Stimulated activated CD4-positive, alpha-beta T cell treated with anti-CD3 and anti-CD28 coated beads, Interleukin-15, amount 100 ng/mL, for 1 hour (primary cell): ENCODE measurements at places on chromosomes 5 and 9.

GRCh38 chr9:98968601-98969337, 25.1 kb downstream of the COL15A1 start:
- no peak for DNase-seq

DNA sequence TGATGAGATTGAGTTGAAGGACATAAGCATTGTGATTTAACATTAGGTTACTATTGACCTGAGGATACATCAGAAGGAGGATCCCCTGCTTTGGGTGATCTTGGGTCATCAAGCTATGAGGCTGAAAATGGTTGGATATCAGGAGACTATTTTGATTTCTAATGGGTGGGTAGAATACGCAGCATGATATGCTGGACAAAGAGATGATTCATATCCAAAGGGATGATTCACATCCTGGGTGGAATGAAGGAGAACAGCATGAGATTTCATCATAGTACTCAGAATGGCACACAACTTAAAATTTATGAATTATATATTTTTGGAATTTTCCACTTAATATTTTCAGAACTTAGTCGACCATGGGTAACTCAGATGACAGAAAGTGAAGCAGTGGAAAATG, 1759.5 kb upstream of the C9orf72 start:
- no peak for DNase-seq

GRCh38 chr5:67880876-67881275, 334.7 kb upstream of the PIK3R1 start:
- no peak for DNase-seq

GRCh38 chr5:124156415-124156996, 589.9 kb downstream of the ZNF608 start:
- DNase-seq: no peak

GRCh38 chr5:20029266-20029665, 41.3 kb upstream of the CDH18 start:
- DNase-seq: no peak

DNA sequence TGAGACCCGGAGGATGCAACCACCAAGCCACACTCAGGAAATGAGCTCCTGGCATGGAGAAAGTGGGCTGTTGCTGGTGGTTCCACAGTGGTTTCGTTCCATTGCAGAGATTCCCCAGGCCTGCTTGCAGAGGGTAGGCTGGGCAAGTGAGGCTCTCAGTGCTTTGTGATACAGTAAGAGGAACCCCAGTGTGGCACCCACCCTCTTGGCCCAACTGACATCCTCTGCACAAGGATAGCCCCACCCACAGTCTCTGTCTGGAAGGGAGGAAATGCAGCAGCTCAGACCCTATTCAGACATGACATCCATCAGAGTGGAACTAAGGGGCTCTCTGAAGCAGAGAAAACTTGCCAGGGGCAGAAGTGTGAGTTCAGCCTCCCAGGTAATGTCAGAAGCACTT, 69.6 kb upstream of the FSTL4 start:
- DNase-seq: no peak

- no peak for DNase-seq
Observed at GRCh38 chr9:137236936-137237421, 4.1 kb upstream of the TUBB4B start.

DNA sequence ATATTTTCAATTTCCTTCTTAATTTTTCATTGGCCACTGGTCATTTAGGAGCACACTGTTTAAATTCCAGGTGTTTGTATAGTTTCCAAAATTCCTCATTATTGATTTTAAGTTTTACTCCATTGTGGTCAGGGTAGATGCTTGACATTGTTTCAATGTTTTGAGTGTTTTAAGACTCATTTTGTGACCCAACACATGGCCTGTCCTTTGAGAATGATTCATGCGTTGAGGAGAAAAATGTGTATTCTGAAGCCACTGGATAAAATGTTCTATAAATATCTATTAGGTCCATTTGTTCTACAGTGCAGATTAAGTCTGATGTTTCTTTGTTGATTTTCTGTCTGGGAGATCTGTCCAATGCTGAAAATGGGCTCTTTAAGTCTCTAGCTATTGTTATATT, 24.4 kb upstream of the FNIP1 start:
- no peak for DNase-seq

GRCh38 chr5:134383980-134384697, 12.8 kb downstream of the UBE2B start:
- DNase-seq: no peak

- DNase-seq: no peak
Observed at GRCh38 chr5:179978792-179979191, 71.1 kb upstream of the TBC1D9B start.

DNA sequence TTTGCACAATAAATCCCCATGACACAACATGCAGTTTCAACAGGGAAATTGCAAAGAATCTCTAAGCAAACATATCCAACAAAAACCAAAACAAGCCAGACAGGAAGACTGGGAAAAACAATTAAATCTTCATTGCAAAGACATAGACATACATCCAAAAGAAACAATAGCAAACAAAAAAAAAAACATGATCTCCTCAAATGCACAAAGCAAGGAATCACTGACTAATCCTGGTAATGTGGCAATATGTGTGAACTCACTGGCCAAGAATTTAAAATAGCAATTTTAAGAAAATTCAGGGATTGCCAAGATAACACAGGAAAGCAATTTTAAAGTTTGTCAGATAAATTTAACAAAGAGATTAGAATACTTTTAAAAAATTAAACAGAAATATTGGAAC, 520.1 kb upstream of the SMC2 start:
- DNase-seq: no peak

DNA sequence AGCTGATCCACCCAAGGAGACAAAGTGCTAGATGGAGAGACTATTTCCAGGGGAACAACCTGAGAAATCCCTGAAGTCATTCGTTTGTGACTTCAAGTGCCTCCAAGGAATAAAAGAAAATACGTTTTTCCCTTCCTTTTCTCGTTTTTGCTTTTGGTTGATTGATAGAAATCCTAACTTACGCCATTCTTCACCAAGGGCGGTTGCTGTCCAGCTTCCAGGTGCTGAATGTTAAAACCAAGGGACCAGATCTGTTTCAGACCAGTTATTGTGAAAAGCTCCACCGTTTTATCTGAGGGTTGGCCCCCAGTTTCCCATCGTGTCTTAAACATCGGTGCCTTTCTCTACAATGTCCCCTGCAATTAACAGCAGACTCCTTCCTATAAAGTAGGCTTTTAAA, 600.7 kb upstream of the SGCD start:
- no peak for DNase-seq

DNA sequence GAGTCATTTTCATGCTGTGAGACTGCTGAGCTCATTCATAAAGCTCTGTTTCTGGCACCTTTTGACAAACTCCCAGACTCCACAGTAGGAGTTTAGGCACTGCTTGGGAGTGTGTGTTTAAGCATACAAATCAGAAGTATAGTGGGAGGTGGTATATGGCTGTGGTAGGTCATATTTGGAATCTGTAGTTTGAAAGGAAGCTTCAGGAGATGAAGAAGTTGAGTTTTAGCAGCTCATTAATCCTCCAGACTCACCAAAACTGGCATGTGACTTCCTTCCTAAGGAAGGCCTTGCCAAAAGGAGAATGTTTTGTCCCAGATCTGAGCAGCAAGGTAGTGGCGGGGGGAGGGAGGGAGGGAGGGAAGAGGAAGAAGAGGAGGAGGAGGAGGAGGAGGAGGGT, 52.8 kb downstream of the SAXO1 start:
- no peak for DNase-seq
